Stimulated activated CD8-positive, alpha-beta memory T cell treated with anti-CD3 and anti-CD28 coated beads, Interleukin-4, amount 100 ng/mL, for 24 hours (primary cell): ENCODE measurements at places on chromosomes 3 and 15.

DNA sequence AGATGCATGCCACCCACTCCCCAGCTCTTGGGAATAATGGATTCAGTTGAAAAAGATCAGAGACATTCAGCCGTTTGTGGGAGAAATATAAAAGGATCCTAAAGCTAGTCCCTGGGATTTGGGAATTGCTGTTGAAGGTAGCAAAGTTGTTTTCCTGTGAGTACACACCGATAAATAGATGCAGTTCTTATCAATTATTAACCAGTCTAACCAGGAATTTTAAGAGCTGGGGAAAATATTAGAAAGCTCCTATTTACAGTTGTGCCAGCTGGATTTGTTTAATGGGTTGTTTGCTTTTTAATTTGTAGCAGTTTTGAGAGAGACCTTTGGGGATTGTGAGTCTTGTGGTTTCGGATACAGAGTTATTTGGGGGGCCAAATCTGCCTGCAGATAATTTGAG is 44.2 kb upstream of the SKOR1 start:
- DNase-seq = no peak

- no peak for DNase-seq
Observed at GRCh38 chr3:77038468-77038929, 1.4 kb upstream of the ROBO2 start.

DNA sequence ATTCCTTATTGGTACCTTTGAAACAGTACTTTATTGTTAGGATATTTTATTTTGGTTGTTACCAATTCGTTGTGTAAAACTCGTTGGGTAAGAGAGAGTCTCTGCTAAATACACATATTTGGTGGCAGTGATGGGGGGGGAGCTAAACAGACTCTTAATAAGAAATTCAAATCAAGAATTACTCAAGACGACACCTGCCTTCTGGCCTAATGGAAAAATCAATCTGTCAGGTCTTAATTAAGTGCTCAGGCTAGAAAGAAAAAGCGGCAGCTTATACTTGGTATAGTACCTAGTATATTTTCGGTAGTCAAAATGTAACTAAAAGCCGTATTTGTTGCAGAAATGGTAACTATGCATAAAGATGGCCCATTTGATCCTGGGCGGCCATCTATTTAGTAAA is 18.2 kb downstream of the FOXP1 start:
- no peak for DNase-seq

- DNase-seq = no peak
Observed at GRCh38 chr3:188537606-188538005, 383.6 kb downstream of the LPP start.

- DNase-seq = no peak
Observed at GRCh38 chr15:42286445-42287029, 13.3 kb upstream of the TMEM87A start.
